ENCODE measurements at places on chromosomes 6 and 20.

DNA sequence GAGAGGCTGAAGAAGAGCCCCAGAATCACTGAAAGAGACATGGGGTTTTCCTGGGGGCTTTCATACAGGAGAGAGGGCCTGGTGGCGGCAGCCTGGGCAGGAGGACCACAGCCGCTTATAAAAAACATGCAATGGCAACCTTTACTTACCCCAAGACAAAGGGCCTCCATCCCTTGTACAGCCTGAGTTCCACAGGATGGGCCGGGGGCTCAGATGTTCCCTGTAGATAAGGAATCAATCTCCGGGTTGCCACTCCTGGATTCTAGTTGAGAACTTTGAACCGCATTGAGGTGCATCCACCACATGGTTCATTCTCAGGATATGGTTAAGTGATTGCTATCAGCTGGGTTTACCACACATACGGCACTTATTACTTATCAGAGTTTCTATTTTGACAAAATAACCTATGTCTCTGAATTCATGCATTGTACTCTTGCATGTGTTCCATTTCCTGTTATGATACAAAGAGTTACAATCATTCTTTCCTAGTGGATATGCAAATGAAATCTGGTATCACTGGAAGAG is 677.6 kb downstream of the KIF16B start:
- DNase-seq, result no peak

DNA sequence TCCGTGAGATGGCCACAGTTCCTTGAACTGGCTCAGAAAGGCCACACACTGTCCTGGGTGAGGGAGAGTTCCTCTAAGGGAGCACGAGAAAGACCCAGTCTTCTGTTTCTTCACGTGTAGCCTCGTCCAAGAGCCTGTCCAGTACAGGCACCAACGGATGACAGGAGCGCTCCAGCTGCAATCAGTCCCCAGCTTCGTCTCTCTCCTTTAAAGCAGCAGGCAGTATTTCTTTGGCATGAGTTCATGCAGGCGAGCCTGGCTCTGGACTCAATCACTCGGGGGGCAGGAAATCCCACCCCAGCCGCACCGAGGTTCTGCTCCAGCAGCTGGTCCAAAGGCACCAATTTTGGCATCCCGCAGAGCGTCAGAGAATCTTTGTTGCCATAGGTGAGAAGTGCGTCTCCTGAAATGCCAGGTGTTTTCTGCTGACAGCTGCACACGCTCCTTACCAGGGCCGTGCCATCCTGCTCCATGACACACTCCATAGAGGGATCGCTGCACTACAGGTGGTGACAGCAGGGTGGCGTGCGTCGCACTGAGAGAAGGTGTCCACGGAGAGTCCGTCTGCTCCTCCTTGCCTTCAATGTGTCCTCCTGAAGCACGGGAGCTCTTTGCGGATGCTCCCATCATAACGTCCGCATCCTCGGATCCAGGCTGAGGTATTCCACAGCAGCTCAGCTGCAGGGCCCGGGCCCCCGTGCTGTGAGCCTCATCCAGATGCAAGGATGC is 59.6 kb upstream of the AFDN start:
- no peak for DNase-seq

DNA sequence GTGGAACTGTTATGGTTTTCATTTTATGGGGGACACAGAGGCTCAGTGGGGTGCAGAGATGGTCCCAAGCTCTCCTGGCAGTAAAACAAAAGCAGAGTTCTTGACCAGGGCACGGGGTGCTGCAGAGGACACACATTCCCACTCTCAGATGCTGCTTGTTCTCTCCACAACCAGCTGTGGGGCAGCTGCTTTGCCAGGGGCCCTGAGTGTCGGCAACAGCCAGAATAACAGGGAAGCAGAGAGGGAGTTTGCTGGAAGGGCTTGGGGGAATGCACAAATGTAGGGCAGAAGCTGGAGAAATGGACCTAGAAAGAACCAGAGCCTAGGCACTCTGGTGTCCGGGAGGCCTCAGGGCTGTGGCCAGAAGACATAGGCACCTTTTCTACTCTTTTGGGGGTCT is 93.7 kb downstream of the CDH26 start:
- no peak for DNase-seq

- no peak for DNase-seq
These were observed 144.2 kb downstream of the BTBD9 start for GRCh38 chr6:38495518-38495917.

- DNase-seq, result no peak
These were observed 680.4 kb upstream of the GJE1 start for GRCh38 chr6:141452354-141452686.

GRCh38 chr6:168941036-168941435 is 312.6 kb downstream of the THBS2 start:
- DNase-seq, result no peak

GRCh38 chr6:6943421-6943820 is 164.3 kb upstream of the RREB1 start:
- DNase-seq, result peak; percentile 53

- no peak for DNase-seq
These were observed 113.7 kb downstream of the TNFAIP3 start for GRCh38 chr6:137980777-137981176.

DNA sequence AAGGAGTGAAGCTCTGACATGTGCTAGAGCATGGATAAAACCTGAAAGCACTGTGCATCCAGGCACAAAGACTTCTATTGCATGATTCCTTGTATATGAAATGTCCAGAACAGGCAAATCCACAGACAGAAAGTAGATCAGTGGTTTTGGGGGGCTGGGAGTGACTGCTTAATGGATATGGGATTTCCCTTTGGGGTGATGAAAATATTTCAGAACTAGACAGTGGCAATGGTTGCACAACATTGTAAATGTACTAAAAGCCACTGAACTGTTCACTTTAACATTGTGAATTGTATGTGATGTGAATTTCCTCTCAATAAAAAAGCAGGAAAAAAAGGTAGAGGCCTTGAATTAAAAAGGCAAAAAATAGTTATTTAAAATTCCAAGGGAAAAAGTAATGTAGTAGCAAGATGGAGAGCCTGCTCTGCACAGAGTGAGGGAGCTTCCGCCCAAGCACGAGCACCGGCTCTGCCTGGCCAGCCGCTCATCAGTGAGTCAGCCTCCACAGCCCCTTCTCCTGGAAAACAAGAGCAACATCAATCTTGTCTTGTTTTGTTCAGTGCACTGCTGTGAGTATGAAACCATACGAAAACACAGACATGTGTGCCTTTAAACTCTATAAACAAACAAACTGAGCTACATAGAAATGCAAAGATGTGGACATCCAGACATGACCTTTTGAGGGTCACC is 74.6 kb upstream of the THBS2 start:
- DNase-seq, result no peak

DNA sequence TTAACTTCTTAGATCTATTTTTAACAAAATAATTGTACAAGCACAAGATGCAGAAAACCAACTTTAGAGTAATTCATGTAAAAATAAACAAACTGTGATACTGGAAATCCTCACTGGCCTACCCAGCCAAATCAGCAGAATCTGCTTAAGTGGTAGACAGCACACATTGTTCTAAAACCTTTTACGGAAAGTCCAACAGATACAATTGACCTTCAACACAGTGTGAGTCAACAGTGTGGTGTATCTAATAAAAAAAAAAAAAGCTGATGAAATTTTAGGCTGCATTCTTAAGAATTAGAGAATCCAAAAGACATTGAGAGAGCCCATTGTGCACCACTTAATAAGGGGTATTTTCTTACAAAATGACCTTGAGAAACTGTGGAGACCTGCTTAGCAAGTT is 174.5 kb downstream of the COL21A1 start:
- no peak for DNase-seq

GRCh38 chr20:46209930-46210671 is 92.0 kb downstream of the CD40 start:
- DNase-seq, result no peak

DNA sequence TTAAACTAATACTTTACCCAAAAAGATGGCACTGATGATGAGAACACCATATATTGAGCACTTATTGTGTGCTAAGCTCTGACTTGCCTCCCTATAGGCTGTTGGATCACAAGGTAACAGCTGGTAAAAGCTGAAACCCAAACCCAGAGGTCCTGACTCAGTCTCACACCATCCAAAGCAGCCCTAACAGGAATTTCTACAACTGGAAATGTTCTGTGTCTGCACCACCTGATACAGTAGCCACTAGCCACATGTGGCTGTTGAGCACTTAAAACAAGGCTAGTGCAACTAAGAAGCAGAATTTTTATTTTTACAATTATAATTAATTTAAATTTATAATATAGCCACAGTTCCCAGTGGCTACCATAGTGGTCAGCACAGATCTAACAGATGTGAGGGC is 15.6 kb upstream of the MATN4 start:
- no peak for DNase-seq

DNA sequence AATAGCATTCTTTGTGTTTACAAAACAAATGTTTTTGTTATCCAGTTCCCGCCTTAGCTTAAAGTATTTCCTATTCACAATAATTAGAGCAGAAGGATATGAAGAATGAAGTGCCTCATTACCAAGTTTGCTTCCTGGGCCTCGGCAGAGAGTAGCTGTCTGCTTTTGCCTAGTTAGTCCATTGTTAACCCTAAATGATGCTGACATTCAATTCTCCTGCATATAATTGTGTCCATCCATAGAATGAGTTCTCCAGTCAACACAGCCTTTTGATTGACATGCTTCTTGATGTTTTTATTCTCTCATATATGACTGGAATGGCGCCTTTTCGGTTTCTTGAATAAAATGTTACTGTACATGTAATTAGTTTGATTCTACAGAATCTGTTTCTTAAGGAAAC is 100.9 kb downstream of the MYB start:
- no peak for DNase-seq

- DNase-seq, result no peak
These were observed 102.3 kb downstream of the ARHGAP18 start for GRCh38 chr6:129607581-129608186.

GRCh38 chr20:13141546-13141945 is 79.5 kb upstream of the ISM1 start:
- no peak for DNase-seq

DNA sequence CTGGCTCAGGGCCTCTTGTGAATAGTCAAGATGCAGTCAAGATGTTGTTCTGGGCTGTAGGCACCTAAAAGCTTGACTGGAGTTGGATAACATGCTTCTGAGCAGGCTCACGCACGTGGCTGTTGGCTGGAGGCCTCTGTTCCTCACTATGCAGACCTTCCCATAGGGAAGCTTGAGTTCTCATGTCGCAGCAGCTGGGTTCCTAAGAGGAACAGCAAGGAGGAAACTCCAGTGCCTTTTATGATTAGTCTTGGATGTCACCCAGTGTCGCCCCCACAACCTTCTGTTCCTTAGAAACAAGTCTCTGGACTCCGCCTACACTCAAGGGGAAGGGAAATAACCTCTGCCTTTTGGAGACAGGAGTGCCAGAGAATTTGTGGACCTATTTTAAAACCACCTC is 210.7 kb downstream of the BCAS1 start:
- DNase-seq, result no peak
